NCI-H146 (cell line): ENCODE measurements at places on chromosomes 7 and 10.

DNA sequence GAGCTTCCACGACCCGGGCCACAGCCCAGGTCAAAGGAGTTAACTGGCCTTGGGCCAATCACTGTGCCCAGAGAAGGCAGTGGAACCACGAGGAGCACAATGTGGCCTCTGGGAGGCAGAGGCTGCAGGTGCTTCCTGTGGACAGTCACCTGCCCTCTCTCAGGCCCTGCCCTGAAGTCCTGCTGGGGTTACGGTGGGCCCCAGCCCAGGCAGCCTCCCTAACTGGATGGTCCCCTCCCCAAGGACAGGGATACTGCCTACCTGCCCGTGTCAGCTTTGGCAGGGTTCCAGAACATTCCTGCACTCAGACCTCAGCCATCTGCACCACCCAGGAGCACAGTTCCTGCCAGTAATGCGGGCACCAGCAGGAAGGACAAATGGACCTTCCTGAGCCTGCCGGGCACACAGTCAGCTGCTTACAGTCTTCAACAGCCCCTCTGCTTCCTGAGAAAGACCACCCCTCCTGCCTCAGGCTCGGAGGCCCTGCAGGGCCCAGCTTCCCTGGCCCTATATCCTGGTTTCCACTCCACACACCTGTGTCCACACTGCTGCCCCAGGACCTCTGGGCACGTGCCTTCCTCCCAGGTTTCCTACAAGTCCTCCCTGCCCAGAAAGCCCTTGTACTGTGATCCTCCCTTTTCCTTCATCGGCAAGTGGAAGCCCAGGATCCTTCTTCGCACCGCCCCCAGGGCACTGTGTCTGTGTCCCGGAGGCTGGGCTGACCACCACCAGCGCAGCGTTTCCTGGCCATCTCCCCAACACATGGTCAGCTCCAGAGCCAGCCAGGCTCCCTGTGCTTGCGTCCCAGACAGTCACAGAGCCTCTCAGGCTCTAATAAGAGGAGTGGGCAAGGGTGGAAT, 23.3 kb downstream of the WDR86 start:
- no peak for DNase-seq

DNA sequence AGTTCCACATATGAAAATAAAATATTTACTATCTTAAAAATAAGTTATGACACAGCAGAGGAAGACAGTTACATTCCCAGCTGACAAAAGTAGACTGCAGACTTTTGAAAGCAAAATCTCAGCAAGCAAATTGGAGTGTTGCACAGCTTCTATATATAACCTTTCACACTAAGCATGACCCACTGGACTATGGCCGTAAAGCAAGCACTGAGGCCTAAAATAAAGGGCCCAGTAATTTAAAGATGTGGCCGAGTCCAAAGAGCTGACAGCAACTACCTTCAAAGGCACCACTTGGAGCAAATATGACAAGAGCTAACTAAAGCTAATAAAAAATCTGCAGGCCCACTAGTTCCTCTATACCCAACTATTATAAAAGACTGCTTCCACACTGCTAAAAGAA, 6.5 kb downstream of the GDI2 start:
- DNase-seq: no peak

- DNase-seq: no peak
Observed at GRCh38 chr7:54159088-54159487, 383.1 kb upstream of the VSTM2A start.

- DNase-seq: no peak
Observed at GRCh38 chr7:130279286-130279685, 12.6 kb downstream of the CPA2 start.

- no peak for DNase-seq
Observed at GRCh38 chr10:113060201-113061053, 110.4 kb downstream of the TCF7L2 start.

DNA sequence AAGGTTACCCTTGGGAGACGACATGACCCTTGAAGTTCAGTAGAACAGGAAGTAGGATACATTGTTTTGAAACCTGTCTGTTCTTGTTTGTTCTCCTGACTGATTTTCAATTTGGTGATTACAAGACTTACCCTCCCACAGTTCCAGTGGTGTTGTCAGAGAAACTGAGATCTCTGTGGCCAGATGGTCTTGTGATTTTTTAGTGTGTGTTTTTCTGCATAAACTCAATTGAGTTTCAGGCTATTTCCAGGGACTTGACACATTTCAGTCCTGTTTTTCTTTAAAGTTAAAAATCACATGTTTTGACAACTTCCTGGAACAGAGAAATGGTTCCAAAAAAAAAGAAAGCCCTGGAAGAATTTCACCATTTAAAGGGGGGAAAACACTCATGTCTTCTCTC, 22.3 kb downstream of the PIK3CG start:
- DNase-seq: no peak

- no peak for DNase-seq
Observed at GRCh38 chr7:128728598-128728997, 10.6 kb upstream of the CALU start.

- DNase-seq: no peak
Observed at GRCh38 chr10:22429146-22429545, 83.8 kb downstream of the SPAG6 start.

DNA sequence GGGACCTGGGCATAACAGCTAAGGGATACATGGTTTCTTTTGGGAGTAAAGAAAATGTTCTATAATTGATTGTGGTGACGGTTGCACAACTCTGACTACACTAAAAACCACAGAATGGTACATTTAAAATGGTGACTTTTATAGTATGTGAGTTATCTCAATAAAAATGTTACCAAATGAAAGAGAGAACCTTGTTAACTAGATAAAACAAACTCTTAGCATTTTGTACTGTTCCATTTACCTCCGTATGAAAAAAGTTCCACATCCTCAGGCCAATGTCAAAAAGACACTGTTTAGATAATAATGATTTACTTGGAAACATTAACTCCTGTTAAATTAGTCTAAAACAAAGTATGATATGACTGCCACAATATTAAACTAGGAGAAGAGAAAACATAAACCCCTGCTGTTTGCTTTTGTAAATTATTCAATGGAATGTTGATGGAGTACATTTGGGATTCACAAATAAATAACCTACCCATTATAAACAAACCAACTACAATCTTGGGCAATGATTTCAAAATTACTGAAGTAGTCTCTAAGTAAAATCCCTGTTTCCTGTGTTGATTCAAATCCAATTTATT, 60.7 kb downstream of the SMURF1 start:
- DNase-seq: no peak

DNA sequence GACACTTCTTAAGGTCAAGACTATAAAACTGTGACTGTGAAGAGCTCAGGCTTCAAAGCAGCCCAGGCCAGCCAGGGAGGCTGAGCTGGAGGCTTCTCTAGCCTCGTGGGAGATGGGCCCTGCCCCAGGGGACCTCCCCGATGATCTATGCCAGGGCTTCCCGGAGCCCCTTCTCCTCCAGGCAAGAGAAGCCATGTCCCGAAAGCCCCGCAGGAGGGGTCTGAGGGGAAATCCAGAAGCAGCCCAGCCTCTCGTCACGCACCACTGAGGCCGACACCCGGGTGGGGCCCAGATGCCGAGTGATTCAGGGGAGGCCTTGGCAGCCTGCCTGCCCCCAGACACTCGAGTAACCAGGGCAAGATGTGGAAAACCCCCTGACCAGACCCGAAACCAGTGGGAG, 63.7 kb downstream of the PROSER2 start:
- DNase-seq: no peak

DNA sequence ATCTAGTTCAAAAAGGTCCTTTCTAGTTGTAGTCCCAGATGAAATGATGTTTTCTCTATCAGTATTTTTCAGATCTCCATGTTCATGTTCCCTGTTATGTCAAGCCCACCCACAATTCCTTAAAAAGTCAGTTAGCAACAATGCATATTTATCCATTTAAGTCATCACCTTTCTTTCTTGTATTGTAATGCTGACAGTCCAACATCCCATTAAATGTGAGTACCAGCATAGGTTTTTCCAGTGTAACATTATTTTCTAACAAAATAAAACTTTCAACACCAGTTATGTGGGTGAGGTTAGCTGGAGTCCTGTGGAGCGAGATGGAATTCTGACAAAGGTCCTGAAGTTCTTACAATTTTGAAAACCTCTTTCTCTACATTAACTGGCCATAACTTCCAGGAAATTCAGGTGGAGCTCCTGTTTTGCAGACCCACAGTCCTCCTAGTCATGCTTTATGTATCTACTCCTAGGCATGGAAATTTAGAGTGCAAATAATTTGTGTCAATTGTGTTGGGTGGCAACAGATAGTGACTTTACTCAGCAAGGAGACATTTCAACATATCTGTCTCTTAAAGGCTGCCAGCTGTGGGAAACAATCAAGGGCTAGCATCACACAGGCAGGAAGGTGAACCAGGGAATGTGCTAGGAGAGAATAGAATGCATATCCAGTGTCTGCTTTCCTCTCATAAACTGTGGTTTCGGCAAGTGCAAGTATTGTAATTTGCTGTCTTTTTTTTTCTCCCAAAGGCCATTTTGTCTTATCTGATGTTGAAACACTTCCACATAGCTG, 162.6 kb downstream of the MTERF1 start:
- no peak for DNase-seq

DNA sequence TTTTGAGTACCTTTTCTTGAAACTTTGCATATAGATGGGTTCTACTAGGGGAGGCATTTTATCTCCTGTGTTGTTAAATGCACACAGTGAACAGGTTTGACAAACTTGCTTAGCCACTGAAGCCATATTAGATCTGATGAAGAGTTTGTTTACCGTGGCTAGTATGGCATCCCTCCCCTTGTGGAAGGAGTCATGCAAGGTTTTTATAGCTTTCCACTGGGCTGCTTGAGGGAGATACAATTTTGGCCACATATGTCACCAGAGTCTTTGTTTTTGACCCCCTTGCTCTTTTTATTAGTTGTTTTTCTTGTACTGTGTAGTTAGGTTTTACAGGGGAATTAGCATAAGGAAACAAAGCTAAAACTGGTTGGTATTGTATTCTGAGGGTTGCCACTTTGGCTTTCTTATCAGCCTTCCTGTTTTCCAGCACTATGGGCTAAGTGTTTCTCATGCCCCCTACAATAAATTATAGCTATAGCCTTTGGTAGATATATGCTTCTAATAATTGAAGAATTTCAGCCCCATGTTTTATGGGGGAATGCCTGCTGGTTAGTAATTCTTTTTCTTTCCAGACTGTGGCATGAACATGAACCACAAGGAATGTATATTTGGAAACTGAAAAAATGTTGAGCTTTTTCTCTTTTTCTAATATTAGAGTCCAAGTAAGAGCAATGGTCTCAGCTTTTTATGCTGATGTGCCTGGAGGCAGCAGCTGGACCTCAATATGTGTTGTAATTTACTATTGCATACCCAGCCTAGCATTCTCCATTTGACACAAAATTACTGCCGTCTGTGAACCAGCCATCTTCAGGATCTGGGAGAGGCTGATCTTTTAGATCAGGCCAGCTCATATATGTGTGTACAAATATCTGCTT, 18.4 kb upstream of the STEAP2 start:
- no peak for DNase-seq

GRCh38 chr7:66631471-66631870, 2.8 kb downstream of the KCTD7 start:
- no peak for DNase-seq

DNA sequence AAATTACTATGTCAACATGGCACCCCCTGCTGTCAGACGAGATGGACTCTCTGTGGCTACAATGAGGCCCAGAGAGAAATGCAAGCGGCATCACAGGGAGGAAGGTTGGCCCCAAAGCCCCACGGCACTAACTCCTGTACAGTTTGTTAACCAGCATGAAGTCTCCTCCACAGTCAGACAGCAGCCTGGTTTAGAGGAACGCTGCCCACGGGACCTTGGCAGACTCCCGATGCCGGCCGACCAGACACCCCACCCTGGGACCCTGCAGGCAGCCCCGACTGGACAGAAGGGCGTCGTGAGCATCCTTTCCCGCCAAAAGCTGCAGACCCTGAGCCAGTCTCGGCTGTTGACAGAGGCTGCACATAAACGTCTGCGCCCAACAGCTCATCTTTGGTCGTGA, 158.8 kb downstream of the DIP2C start:
- DNase-seq: peak; percentile 62

DNA sequence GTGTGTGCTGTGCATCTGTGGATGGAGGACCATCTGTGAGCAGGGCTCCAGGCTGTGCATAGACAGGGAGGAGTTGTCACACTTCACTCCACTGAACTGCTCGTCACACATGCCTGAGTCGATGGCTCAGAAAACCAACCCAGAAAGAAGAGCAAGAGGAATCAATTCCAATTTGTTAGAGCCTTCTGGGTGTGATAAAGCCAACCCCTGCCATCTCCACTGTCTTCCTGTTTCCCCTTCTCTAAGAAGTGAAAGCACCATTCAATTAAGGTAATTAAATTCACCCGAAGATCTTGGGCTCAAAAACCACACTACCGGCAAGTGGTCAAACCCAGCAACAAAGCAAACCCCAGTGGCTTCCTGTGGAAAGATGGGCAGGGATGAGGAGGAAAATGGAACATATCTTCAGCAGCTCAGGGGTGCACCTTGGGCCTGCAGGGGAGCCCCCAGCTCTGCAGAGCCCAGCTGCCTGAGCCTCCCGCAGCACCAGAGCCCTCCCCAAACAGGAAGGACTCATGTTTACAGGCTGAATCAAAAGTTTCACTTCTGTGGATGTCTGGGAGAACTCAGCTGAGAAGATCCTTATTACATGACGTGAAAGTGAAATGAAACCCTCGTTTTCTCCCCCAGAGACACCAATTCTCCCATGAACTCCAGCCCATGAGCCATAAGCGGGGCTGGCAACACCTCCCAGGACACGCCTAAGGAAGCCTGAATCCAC, 10.9 kb downstream of the C10orf71 start:
- no peak for DNase-seq

DNA sequence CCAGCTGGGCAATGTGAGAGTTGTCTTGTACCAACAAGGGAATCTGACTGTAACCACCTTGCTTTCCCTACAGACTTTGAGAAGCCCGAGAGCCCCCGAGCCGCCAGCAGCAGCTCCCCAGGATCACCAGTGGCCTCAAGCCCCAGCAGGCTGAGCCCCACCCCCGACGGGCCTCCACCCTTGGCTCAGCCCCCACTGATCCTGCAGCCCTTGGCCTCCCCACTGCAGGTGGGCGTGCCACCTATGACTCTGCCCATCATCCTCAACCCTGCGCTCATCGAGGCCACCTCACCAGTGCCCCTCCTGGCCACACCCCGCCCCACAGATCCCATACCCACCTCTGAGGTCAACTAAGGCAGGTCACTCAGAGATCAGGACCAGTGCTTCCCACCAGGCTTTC, 13.5 kb upstream of the NFKB2 start:
- no peak for DNase-seq

- DNase-seq: no peak
Observed at GRCh38 chr7:13307040-13307439, 619.6 kb downstream of the ARL4A start.
